ENCODE measurements at places on chromosomes 12 and 14.

- no peak for DNase-seq
These were observed 162.1 kb downstream of the ESRRB start for GRCh38 chr14:76537906-76538647.

- DNase-seq, result no peak
These were observed 180.6 kb upstream of the PRMT8 start for GRCh38 chr12:3310271-3311026.

DNA sequence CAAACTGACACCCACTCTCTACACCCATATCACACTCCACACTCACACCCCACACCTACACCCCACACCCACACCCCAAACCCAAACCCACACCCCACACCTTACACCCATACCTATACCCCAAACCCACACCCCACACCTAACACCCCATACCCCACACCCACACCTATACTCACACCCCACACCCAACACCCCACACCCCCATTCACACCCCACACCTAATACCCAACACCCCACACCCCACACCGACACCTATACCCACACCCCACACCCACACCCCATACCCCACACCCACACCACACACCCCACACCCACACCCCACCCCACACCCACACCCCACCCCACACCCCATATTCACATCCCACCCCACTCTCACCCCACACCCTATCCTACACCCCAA is 38.5 kb downstream of the TMEM120B start:
- no peak for DNase-seq

- DNase-seq, result peak; percentile 51
These were observed 108.1 kb downstream of the ZFP36L1 start for GRCh38 chr14:68684466-68685418.

- peak; percentile 58 for DNase-seq
These were observed 13.2 kb downstream of the CPNE8 start for GRCh38 chr12:38892087-38892786.

- peak; percentile 86 for DNase-seq
These were observed 51.1 kb upstream of the CRACR2A start for GRCh38 chr12:3803865-3804472.

- DNase-seq, result no peak
These were observed 956.6 kb downstream of the LRFN5 start for GRCh38 chr14:42563313-42563712.

DNA sequence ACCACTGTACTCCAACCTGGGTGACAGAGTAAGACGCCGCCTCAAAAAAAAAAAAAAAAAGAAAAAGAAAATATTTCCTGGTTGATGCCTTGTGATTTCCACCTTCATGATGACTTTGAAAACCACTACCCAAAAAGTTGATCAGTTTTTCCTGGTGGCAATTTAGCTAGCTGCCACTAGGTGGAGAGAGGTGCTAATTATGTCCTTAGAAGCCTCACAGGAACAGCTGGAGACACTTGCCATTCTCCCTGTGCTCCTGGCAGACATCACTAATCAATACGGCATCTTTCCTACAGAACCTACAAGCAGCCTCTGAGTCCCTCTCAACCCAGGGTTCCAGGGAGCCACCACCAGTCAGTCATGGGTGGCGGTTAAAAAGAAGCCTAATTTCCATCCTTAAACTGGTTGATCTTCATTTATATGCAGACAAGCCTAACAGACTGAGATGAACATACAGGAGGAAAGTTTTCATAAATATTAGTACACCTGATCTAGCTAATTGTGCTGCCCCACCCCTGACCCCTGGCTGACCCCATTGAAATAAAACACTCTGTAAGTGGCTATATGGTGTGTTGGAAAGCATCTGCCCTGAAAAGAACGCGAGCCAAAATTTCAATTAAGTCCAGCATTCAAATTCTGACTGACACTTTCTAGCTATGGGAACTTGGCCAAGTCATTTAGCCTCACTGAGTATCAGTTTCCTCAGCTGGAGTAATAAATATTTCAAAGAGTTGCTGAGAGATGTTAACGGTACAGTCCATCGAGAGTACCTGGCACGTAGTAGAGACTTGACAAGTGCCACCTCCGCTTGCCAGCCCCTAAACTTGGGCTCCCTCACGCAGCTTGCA is 6.2 kb upstream of the OAS1 start:
- peak; percentile 67 for DNase-seq

DNA sequence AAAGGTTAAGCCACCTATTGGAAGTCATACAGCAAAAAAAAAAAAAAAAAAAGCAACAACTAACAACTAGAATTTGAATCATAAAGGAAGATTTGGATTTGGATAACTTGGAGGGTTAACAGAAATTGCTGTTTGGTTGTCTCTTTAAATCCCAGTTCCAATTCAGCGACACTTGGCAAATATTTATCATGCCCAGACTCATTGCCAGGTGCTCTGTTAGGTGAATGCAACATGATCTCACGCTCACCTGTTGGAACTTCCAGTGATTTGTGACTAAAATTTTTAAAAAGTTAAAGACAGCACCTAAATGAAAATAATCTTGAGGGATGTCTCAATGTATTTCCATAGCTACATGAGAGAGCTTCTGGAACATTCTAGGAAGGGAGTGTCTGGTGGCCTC is 103.7 kb downstream of the TBX3 start:
- no peak for DNase-seq

DNA sequence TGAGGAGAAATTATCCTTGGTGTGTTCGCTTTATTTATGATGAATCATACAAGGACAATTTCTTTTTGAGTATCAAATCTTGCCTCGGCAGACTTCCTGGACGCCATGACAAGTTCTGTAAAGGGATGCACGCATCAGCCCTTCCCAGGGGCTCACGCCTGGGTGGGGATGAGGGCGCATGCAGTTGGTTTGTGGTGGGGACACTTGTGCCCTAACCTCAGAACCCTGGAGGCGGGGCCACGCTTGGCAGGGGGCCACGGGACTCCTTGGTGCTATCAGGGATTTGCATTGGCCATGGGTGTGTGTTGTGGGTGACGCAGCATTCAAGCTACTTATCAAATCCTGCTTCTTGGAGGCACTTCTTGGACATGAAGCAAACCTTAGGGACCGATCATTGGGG is 143.8 kb upstream of the RTL1 start:
- no peak for DNase-seq

GRCh38 chr14:89740241-89740640 is 214.3 kb downstream of the EFCAB11 start:
- no peak for DNase-seq

- peak; percentile 82 for DNase-seq
These were observed 53.2 kb downstream of the TESC start for GRCh38 chr12:117046011-117046369.

Measured in islet precursor cell (in vitro differentiated cells).